NCI-H1048 (cell line): ENCODE measurements at places on chromosomes 3 and 15.

GRCh38 chr3:128083396-128083795 is 31.2 kb downstream of the SEC61A1 start:
- DNase-seq, result no peak

DNA sequence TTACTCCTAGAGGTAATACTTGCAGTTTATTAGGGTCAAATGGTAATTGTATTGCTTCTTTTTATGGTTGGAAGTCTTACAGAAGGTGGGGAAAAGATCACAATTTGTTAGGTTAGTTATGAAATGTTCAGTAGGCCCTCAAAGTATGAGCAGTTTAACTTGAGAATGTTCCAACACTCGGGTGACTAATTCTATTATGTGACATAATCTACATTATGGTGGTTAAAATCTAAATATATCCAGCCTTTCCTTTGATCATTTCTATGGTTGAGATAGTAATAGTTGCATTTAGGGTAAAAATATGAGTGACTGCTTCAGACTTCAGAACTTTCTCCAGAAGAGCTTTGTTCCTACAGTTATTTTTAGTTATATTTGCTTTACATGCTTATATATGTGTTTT is 19.6 kb upstream of the FBXO22 start:
- DNase-seq, result no peak

DNA sequence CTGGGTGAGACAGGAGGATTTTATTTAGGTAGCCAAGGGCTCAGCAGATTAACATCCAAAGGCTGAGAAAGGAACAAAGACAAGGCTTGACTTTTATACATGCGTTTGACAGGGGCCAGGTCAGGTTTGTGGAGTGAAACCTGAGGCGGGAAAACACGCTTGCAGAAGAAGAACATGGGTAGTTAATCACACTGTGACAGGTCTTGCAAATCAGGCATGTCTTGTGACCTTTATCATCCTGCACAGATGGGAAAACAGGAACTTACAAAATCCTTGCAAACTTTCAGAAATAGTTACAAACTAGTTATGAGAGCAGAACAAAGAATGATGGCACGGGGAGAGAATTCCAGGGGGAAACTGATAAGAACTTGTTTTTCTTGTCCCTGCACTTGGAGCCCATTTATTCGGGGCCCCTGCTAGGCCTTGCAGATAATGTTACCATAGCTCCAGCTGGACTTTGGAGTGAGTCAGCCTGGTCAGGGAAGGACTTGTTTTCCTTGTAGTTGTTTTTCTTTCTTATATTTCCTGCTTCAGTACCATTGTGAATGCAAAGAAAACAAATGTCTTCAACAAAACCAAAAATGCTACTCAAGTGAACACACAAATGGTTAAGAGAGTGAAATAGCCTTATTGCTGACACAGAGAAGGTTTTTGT is 965.9 kb upstream of the ROBO1 start:
- no peak for DNase-seq

DNA sequence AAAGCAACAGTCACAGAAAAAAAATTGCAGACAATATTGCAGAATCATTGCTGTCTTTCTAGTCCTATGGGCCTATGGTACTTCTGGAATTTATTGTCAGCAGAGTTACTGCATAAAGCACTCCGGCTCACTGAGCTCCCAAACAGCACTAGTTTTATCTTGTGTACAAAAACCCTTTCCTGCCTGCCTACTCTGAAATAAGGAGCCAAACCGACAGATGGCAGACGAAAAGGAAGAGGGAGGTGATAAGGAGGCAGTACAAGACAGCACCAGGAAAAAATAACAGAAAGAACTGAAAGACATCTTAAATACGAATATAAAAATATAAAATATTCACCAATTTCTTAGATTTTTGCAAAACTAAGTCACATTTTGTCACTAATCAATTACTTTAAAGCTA is 15.6 kb downstream of the HERC1 start:
- DNase-seq, result no peak

DNA sequence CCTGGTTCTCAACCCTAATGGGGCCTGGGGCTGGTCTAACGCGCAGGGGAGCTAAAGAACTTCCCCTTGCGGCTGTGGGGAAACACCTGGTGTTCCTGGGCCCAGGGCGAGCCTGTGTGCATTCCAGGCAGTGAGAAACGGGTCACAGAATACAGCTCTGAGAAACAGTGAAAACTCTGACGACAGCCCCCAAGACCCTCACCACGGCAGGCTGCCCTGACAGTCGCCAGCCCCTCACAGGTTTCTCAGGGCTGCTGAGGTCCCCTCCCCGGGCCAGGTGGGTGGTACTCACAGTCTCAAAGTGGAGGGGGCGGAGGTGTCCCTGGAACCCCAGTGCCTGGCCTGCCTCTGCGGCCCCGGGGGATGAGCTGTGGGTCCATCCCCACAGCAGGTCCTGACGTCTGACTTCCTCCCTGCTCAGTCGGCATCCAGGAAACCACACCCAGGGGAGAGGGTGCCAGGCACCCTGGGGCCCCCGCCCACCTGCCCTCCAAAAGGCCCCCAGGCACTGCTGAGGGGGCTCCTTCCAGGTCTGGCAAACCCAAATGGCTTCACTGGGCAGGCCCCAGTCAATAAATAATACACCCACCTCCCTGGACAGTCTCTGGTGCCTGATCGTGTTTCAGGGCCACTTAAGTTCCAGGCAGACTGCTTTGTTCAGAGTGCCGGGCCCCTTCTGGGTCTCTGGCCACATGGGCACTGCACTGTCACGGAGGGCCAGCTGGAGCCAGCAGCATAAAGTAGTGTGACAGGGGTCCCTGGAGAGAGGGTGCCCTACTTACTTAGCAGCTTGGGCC is 57.7 kb downstream of the IQSEC1 start:
- no peak for DNase-seq

DNA sequence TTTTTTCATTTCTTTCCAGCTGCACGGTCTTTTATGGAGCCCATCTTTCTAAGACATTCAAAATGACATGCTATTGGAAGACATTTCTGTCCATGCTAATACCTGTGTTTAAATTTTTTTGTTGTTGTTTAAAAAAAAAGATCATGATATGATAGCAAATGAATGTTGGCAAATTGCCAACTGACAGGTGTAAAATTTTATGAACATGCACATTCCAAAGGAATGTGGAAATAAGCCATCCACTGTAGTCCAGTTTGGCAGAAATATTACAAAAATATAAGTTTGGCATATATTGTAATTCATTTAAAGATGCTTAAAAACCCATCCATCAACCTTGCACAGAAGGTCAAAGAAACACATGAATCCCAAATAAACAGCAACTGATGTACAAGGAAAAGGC is 75.6 kb upstream of the WNT5A start:
- no peak for DNase-seq

DNA sequence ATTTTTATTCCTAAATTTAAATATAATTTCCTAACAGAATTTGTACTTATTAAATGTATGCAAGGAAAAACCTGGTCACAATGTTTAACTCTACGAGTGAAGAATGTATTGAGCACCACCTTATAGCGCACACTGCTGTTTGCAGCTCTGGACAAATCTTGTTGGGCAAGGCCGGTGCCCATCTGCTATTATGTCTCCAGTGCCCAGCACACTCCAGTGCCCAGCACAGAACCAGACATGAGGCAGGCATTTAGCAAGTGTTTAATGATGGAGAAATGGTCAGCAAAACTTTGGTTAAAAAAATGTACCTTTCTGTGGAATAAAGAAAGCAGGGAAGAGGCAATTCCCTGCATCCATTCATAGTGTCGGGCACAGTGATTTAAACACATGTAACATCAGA is 254.7 kb upstream of the TRIM42 start:
- DNase-seq, result no peak
